ENCODE measurements at places on chromosomes 7 and 10.

GRCh38 chr10:77823811-77824542 lies 102.6 kb downstream of the DLG5 start:
- no peak for DNase-seq

- no peak for DNase-seq
Observed at GRCh38 chr10:74704629-74705357, 121.6 kb upstream of the KAT6B start.

DNA sequence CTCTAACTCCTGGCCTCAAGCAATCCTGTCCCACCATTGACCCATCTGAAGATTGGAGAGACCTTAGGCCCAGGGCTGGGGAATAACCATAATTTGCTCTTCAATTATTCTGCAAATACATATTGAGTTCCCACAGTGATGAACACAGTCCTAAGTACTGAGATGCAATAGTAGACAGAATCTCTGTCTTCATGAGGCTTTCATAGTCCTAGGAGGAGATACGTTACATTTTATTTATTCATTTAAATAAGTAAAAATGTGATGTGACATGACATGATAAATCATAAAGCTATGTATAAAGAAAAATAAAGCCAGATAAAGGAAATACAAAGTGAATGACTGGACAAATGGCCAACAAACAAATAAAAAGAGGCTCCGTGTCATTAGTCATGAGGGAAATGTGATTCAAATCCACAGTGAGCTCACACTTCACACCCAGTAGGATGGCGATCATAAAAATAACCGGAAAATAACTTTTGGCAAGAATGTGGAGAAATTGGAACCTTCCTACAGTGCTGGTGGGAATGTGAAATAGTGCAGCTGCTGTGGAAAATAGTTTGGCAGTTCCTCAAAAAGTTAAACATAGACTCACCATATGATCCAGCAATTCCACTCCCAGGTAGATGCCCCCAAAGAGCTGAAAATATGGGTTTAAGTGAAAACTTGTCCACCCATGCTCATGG lies 52.1 kb upstream of the JCAD start:
- DNase-seq, result no peak

DNA sequence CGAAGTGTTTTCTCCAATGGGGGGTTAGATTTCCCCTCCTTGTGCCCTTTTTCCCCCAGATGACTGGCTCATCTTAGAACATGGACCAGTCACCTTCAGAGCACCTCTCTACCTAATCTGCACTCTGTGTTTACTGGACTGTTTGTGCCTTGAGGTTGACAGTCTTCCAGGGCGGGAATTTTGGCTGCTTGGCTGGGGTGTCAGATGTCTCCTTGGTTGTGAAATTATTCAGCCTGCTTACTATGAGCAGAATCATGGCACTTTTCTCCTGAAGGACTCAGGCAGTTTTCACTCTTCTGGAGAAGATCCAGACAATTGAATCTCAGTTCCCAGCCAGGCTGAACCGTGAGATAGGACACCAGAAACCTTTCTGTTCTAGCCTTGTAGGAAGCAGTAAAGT lies 60.3 kb upstream of the NFKB2 start:
- no peak for DNase-seq

DNA sequence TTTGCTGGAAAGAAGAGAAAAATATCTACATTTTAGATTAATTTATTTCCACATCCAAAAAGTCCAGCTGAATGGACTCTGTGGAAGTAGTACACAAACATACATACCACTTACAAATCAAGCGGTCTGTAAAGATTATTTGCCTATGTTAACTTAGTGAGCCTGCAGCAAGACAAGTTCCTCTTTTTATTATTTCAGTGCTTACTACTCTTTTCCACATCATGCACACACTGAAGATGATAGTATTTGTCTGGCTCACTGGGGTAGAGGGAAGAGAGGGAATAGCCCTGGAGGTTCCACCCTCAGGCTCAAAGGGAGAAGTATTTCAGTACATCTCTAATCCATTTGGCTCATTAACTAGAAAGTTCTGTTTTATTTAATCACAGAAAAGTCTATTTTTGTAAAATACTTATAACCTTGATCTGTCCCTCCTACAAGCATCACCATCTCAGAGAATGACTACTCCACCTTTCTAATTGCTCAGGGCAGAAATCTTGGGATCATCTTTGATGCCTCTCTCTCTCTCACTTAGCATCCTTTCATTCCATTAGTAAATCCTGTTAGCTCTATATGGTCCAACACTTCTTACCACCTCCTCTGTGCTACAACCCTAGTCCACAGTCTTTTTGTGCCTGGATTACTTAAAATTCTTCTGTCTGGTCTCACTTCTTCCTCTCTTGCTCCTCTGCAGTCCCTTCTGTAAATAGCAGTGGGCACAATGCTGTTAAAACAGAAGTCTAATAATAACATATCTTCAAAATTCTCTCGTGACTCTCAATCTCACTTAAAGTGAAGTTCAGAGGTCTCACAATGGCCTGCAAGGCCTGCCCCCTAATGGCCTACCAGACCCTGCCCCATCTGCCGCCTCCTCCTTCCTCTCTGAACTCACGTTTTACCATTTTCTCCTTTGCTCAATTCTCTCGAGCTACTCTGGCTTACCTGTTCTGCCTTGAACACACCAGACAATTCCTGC lies 64.3 kb upstream of the CCDC6 start:
- DNase-seq, result no peak

DNA sequence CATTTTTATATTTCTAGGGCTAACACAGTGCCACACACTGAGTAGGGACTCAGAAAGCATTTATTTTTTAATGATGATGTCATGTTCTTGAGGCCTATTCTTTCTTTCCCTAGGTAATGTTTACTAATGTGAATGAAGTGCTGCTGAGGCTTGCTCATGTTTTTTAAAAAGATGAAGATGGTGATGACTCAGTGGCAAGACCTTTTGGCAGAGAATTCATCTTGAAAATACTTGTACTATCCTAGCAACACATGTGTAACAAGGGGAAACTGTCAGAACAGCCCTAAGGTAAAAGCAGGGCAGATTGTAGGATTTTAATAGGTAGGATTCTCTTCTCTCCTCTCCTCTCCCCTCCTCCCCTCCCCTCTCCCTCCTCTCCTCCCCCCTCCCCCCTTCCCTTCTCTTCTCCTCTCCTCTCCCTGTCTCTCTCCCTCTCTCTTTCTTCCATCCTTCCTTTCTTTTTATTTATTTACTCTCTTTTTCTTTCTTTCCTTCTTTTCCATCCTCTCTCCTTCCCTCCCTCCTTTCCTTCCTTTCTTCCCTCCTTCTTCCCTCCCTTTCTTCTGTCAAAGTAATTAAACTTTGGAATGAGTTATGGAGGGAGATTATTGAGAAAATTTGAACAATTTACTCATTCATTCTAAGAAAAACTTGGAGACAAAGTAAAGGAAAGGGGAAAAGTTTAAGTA lies 75.3 kb downstream of the ZNF92 start:
- no peak for DNase-seq

- no peak for DNase-seq
Observed at GRCh38 chr10:72850861-72851260, 42.7 kb upstream of the OIT3 start.

DNA sequence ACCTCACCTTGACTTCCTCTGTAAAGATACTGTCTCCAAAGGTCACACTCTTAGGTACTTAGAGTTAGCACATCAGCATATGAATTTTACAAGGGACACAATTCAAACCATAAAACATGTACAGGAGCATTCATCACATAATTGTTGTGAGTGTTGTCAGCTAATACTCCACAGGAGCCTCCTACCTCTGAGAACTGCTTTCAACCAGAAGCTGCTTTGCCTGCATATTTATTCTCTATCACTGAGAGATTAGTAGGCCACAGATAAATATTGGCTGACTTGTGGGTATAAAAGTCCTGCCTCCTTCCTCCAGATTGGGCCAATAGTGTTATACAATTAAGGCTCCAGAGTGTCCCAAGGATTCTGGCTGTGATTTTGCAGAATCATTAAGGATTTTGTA lies 1207.0 kb downstream of the XPNPEP1 start:
- DNase-seq, result no peak

GRCh38 chr10:95454940-95455339 lies 106.2 kb downstream of the SORBS1 start:
- no peak for DNase-seq

DNA sequence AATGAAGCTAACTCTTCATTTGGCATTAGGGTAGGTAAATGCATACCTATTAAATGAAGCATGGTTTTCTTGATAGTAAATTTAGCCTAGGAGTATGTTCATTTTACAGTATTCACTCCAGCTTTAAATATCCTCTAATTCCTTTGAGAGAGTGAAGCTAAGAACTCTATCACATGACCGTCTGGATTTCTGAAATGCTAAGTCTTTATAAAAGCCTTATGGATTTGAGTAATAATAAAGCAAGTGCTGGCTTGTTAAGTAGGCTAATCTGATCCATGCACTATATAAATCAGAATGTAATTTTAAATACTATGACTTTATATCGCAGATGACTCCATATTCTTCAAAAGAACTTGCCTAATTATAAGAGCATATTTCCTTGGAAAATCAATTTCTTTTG lies 64.8 kb downstream of the REEP3 start:
- no peak for DNase-seq

GRCh38 chr7:69800495-69800894 lies 202.2 kb downstream of the AUTS2 start:
- DNase-seq, result no peak

DNA sequence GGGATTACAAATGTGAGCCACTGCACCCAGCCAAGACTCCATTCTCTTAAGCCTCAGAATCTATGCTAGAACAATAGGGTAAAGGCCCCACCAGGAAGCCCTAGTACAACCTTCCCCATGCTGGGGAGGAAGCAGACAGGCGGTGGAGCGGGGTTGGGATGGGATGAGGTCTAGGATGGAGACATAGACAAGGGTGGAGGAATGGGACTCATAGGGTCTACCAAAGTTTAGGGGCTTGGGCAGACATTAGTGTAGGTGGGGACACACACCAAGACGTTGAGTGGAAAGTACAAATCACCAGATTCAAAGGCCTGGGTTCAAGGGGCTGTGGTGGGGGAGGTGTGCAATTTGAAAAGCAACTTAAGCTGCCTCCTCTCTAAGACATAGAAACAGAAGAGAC lies 19.3 kb downstream of the PRSS2 start:
- DNase-seq, result no peak

DNA sequence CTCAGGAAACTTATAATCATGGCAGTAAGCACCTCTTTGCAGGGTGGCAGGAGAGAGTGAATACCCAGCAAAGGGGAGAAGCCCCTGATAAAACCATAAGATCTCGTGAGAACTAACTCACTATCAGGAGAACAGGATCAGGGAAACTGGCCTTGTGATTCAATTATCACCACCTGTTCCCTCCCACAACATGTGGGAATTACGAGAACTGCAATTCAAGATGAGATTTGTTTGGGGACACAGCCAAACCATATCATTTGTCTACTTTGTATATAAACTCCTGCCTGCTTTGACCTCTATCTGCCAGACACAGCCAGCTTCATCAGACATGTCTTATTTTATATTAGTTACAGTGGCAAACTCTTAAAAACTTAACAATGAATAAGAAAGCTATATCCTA lies 50.4 kb downstream of the ARMC3 start:
- no peak for DNase-seq

- DNase-seq, result no peak
Observed at GRCh38 chr10:35005868-35006267, 84.3 kb downstream of the CUL2 start.

- no peak for DNase-seq
Observed at GRCh38 chr10:34206935-34207268, 608.2 kb downstream of the PARD3 start.

DNA sequence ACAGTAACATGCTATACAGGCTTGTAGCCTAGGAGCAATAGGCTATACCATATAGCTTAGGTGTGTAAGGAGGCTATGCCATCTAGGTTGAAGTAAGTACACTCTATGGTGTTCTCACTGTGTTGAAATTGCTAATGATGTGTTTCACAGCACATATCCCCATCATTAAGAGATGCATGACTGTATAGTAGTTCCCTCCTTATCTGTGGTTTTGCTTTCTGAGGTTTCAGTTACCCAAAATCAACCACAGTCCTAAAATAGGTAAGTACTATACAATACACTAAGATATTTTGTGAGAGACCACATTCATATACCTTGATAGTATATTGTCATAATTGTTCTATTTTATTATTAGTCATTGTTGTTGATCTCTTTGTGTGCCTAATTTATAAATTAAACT lies 12.7 kb downstream of the FZD1 start:
- no peak for DNase-seq

DNA sequence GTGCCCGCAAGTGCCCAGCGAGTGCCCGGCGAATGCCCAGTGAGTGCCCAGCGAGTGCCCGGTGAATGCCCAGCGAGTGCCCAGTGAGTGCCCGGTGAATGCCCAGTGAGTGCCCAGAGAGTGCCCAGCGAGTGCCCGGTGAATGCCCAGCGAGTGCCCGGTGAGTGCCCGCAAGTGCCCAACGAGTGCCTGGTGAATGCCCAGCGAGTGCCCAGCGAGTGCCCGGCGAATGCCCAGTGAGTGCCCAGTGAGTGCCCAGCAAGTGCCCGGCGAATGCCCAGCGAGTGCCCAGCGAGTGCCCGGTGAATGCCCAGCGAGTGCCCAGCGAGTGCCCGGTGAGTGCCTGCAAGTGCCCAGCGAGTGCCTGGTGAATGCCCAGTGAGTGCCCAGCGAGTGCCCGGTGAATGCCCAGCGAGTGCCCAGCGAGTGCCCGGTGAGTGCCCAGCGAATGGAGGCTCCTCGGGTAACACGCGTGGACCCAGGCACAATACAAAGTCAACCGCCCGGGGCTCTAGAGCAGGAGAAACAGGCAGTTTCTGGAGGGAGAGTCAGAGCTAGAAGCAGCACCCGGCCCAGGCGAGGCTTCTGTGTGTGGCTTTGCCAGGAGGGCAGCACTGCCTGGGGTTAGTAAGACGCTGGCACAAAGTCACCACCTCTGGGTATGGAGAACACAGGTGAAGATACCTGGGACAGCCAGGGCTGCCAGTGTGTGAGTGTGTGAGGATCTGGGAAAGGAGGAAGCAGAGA lies 38.2 kb upstream of the CFAP46 start:
- no peak for DNase-seq

DNA sequence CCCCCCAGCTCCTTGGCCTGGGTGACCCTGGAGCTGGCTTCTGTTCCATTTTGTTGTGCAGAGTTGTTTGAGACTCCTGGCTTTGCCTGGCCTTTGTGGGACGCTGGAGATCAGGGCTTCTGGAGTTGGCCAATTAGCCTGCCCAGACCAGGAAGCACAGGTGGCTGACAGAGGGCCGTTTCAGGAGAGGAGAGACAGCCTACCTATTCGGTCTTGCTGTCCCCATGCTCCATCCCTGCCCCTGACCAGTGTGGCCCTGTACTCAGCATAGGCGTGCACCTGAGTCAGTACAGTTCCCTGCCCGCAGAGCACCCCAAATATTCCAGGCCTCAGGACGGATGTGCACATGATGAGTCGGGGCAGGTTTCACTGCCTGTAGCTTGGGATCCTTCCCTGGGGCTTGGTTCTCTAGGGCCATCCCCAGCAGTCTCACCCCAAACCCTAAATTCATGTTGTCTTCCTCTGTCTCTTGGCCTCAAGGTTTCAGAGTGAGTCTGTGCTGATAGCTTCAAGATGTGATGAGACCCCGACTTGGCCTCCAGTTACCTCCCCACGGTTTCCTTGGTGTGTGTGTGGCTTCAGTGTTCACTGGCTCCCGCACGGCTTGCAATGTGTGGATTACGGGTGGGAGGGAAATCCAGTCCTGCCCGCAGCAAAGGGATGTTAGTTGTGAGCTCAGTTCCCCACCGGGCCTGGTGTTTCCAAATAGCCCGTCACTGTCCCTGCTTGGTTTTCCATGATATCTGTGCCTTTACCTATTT lies 44.7 kb downstream of the HTRA1 start:
- no peak for DNase-seq
